Hematopoietic multipotent progenitor cell treated with erythropoietin and hydrocortisone succinate and interleukin-3 and kit ligand, for 17 days (in vitro differentiated cells): ENCODE measurements at places on chromosomes 6 and 20.
A peak's percentile ranks its signal among the peaks of the same experiment; 100 is the strongest.

DNA sequence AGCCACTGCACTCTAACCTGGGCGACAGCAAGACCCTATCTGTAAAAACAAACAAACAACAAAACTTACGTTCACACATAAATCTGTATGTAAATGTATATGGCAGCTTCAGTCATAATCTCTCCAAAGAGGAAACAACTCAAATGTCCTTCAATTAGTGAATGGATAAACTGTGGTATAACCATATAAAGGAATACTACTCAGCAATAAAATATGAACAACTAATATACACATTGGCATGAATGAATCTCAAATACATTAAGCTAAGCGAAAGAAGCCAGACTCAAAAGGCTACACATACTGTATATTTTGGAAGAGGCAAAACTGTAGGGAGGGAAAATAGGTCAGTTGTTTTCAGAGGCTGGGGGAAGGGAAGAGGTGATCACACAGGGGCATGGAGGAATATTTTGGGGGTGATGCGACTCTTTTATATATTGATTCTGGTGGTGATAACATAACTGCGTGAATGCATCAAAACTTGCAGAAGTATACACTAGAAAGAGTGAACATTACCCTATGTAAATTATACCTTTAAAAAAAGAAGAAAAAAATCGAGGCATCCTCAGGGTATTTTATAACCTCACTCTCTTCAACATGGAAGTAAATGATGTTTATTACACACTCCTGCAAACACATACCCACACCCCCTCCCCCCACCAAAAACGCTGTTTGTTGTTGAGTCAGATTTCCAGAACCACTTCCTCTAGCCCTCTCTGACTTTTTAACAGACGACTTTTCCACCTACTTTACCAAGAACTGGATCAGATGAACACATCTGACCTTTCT lies 115.2 kb upstream of the RNF24 start:
- no peak for DNase-seq

DNA sequence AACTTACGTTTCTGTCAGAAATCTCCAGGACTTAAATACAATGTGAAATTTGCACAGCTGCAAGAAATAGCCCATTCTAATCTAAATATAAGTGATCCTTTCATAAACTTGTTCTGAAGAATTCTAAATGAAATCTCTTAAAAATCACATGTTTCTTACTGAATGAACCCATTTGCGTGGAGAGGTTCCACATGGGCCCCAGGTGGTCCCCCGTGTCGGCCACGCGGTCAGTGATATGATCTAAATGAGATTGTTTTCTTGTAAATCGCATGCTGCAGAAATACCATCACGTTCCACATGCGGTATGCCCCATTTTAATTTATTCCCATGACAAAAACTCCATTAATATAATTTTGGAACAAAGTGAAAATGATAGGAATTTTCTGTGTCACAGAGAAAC lies 818.9 kb upstream of the SLC35B3 start:
- DNase-seq, result no peak

GRCh38 chr6:77231438-77232305 lies 231.6 kb downstream of the HTR1B start:
- no peak for DNase-seq

- no peak for DNase-seq
Observed at GRCh38 chr6:126826166-126826714, 292.2 kb upstream of the RSPO3 start.

DNA sequence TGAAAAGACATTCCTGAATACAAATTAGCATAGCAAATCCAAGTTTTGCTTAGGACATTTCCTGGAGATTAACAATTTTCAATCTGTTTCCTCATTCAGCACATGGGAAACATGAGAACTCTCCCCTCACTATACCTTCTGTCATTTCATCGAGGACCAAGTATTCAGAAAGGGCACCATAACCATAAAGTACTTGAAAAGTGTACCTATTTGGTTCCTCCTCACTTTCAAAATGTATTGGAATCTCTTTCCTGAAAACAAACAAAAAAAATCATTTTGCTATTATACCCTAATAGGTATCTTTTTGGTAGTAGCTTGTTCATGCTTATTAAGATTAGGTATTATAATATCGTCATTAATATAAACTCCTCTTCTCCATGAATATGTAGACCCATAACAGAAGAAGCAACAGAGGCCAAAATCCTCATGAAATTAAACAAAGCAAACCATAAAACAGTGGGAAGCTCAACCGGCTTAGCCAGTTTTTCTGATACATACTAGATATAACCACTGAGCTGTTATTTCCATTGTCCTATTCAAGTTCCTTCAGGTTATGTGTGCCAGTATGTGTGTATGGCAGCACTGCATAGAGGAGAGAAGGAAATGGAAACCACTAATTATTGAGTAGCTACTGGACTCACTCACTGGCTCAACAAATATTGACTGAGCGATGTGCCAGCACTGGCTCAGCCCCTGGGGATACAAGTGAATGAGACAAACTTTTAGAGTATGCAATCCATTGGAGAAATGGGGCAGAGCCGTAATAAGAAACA lies 274.0 kb downstream of the MAFB start:
- no peak for DNase-seq

DNA sequence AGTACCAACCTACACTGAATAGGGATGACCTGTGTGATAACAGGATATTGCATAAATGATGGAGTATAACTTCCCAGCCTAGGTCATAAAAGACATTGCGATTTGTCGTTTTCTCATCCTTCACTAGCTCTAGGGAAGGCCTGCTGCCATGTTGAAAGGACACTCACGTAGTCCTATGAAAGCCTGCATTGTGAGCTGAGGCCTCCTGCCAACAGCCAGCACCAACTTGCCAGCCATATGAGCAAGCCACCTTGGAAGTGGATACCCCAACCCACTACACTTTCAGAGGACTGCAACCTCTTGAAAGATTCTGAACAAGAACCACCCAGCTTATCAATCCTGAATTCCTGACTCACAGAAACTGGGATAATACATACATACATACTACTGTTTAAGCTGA lies 3.5 kb upstream of the PANK2 start:
- DNase-seq, result no peak

- no peak for DNase-seq
Observed at GRCh38 chr6:25315194-25316177, 36.3 kb downstream of the CARMIL1 start.

DNA sequence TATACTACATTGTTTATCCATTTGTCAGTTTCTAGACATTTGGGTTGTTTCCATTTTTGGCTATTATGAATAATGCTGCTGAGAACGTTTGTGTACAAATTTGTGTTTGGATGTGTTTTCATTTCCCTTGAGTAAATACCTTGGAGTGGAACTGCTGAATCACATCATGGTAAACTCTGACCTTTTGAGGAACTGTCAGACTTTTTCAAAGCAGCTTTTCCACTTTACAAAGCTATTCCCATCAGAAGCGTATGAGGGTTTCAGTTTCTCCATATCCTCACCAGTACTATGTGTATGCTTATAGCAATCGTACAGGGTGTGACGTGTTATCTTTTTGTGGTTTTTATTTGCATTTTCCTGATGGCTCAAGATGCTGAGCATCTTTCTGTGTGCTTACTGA lies 103.7 kb downstream of the MYO6 start:
- no peak for DNase-seq

- no peak for DNase-seq
Observed at GRCh38 chr6:142380626-142381025, 78.8 kb downstream of the ADGRG6 start.

DNA sequence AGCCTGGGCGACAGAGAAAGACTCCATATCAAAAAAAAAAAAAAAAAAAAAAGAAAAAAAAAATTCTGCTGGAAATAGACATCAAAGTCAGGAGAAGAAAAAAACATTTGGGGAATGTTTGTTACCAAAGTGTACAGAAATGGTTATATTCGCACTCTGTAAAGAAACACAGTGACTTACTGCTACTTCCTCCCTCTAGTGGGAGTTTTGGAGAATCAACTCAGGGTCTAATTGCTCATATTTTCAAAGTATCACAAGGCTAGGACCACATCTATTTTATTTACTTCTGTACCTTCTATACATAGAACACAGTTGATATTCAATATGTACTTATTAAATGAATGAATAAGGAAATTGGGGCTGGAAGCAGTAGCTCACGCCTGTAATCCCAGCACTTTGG lies 24.4 kb downstream of the ARG1 start:
- peak; percentile 14 for DNase-seq

- no peak for DNase-seq
Observed at GRCh38 chr6:146795479-146796133, 196.8 kb downstream of the ADGB start.

DNA sequence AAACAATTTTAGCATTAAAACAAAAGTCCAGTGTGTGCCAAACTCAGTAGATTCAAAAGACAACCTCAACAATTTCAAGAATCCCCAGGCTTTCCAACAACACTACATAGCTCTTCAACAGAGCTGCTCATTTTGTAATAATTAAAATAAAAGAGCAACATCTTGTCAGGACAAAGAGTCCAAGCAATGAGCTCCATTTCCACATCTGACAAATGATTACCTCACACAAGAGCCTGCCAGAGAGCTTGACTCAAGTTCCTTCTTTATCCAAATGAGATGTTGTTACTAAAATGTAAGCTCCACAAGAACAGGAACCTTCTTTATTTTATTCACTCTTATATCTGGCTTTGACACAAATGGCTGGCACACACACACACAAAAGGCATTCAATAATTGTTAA lies 449.8 kb downstream of the HACE1 start:
- no peak for DNase-seq

DNA sequence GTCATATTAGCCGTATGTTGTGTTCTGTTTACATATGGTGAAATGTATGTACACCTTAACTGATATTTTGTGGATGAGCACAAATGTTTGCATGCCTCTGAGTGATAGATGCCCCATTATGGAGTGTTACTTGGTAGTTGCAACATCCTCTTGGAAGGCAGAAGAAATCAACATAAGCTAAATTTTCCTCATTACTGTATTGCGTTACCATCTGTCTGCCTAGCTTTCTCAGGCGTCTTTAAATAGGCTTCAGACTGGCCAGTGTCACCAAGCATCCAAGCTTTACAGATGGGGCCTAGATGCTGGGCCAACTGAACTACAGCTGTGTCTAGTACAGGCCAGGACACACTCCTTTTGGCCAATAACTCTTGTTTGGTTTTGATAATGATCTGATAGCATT lies 250.6 kb downstream of the SAMD5 start:
- DNase-seq, result no peak

DNA sequence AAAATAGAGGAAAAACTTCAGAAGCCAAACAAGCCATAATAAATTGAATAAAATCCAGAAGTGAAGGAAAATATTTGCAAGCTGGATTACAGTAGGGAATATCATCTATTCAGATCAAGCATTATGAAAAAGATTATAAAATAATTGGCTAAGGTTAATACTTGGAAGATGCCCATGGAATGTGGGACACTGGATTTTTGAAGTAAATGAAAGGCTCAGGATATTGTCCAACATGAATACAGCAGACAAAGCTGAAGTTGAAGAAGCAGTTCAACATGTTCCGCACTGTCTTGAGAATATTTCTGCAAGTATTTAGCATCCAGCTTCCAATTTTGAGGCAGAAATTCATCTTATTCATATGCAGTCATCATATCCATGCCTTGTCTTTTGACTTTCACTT lies 1278.4 kb upstream of the GJE1 start:
- no peak for DNase-seq

DNA sequence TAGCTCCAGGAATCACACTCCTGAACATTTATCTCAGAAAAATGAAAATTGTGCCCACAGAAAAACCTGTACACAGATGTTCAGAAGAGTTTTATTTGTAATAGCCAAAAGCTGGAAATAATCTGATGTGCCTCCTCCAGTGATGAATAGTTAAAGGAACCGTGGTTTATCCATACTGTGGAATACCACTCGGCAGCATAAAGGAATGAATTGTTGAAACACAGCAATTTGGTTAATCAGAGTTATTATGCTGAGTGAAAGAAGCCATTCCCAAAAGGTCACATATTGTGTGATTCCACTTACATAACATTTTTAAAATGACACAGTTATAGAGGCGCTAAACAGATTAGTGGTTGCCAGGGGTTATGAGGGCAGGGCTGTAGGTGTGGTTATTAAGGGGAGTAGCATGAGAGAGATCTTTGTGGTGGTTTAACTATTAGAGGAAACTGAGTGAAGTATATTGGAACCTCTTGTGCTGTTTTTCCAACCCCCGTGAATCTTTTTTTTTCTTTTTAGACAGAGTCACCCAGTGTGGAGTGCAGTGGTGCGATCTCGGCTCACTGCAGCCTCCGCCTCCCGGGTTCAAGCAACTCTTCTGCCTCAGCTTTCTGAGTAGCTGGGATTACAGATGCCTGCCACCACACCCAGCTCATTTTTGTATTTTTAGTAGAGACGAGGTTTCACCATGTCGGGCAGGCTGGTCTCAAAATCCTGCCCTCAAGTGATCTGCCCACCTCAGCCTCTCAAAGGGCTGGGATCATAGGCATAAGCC lies 26.2 kb downstream of the PSMF1 start:
- peak; percentile 47 for DNase-seq

DNA sequence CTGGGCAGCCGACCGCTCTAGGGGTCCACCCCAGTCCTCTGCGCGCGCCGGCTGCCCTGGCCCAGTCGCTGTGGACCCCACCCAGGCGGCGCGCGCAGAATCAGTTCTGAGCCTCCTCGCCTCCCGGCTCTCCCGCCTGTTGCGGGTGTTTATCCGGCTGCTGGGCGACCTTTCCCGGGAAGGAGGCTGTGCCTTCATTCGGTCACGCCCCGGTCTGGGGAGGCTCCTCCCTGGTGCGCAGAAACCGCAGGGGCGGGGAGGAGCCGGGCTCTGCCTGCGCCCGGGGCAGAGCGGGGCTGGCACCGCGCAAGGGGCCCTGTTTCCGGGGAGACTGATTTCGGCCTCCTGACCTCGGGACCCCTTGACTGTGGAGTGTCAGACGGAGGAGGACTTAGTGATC lies 80.8 kb upstream of the EYS start:
- DNase-seq, result no peak

DNA sequence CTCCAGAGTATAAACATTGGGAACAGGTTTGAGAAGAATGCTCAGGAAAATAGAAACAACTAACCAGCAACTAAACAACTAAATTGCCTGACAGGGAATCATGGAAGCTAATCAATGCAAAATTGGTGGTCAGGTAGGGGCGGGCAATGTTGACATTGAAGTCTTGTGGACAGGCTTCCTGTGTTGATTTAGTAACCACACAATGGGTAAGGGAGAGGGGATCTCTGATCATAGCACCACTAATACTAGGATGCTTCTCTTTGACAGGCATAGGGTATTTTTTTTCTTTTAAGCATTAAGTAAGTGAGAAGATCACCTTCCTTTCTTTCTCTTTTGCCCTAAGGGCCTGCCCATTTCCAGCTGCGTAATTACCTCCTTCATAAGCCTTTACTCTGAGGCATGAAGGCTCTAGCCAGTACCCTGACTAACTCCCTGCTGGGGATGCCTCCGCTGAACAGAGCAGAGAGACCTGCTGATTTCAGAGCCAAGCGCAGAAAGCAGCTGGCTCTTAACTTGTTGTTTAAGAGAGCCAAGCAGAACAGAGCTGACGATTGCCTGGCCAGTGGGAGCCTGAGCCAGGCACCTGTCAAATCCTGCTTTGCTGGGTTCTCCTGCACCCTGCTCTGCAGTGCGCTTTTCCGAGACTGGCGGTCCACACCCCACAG lies 118.7 kb downstream of the BMP2 start:
- no peak for DNase-seq
